T-helper 17 cell (primary cell): ENCODE measurements at places on chromosomes 3 and 15.

DNA sequence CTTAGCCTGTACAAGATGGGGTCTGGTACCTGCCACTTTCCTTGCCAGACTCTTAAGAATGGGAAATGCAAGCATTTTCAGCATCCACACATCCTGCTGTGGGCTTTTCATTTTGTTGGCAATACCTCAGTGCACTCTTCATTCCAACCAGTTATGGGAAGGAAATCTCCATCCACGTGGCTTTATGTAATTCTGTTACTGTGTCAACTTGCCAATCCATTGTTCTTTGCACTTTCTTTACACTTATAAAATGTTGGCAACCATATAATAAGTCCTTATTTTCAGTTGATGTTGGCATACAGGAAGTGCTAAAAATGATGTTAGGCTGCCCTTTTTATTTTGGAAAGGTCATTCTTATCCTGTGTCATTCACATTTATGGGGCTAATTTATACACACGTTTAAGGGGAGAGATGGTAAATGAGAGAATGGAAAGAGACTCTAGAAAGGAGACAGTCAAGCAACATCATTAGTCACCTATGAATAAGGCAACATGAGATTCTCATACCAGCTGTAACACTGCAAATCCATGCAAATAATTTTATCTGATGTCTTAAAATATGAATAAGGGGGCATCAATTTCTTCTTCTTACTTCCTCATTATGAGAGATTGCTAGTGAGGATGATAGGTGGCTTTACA lies 238.7 kb downstream of the CHST2 start:
- DNase-seq: no peak

DNA sequence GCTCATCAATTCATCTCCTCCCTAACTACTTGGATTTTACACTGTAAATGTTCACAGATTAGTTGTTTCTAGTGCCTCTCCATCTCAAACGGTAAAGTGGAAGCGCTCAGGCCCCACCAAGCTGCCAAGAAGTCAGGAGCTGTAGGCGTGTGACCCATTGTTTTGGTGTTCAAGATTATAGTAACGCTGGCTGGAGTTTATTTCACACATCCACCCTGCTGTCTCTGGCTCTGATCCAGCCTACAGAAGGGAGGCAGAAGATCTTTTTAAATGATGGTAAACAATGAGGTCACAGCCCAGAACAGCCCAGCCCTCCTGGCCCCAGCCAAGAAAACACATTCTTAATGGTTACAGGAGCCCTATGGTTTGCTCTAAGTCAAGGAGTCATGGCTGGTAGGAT lies 25.7 kb upstream of the GALNT15 start:
- DNase-seq: no peak

DNA sequence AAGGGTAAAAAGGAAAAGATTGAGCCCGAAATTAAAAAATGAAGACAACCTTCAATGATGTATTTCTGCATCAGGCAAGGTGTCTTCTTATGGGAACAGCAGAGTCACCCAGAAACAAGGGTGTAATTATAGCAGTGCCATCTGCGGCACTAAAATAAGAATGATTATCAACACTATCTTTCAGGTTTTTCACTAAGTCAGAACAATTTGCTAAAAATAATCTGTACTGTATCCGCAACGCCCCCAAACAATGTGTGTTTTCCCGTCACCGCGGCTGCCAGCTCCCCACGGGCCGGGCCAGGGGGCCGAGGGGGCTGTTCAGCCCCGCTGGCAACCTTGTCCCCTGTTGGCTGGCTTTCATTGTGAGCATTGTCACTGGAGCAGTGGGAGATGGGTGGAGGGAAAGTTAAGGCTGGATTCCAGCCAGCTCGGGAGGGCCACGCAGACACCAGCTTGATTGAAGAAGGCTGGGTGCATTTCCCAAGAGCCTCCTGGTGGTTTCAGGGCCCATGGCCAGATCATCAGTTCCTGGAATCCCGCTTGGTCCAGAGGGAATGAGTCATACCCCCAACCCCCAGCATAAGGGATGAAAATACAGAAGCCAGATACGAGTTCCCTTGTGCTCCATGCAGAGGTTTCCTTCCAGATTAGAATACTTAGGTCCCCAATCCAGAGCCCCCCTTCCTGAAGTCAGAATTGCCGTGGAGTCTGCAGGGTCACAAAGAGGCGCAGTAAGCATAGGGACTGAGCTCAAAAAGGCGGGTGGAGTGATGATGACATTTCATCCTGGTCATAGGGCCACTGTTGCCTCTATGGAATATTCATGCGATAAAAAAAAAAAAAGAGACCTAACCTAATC lies 90.2 kb upstream of the KLF13 start:
- DNase-seq: no peak

GRCh38 chr3:12780751-12781150 lies 15.7 kb upstream of the CAND2 start:
- DNase-seq: no peak

GRCh38 chr3:129365296-129366136 lies 62.9 kb downstream of the EFCAB12 start:
- DNase-seq: no peak
